ENCODE measurements at places on chromosomes 16 and 17.
A peak's percentile ranks its signal among the peaks of the same experiment; 100 is the strongest.

DNA sequence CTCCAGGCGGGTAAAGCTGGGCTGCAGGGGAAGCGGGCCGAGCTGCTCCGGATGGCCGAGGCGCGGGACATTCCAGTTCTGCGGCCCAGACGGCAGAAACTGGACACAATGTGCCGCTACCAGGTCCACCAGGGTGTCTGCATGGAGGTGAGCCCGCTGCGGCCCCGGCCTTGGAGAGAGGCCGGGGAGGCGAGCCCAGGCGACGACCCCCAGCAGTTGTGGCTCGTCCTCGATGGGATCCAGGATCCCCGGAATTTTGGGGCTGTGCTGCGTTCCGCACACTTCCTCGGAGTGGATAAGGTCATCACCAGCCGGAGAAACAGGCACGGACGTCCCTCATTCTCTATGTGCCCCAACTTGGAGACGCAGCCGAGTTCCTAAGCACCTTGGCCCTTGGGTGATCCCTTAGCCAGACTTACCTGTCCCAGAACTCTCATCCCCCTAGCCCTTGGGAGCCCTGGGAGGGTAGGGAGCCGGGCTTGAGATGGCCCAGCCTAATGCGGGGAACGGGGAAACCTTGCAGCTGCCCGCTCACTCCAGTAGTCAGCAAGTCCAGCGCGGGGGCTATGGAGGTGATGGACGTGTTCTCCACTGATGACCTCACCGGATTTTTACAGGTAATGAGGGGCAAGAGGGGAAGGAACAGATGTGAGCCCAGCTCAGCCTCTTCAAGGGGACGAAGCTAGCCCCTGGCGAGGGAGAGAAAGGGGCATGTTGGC, 806 bp downstream of the MRM1 start:
- peak; percentile 43 for DNase-seq

DNA sequence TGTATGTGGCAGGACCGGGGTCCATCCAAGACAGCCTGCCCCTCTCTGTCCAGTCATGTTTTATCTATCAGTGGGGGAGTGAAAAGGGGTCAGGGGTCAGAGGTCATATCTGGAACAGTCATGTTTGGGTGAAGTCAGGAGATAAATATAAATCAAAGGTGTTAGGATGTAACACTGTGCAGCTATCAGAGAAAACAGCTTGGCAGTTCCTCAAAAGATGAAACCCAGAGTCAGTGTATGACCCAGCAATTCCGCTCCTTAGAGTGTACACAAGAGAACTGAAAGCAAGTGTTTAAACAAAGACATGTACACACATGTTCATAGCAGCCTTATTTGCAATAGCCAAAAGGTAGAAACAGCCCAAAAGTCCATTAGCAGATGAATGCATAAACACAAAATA, 361.3 kb downstream of the FOXL1 start:
- no peak for DNase-seq

DNA sequence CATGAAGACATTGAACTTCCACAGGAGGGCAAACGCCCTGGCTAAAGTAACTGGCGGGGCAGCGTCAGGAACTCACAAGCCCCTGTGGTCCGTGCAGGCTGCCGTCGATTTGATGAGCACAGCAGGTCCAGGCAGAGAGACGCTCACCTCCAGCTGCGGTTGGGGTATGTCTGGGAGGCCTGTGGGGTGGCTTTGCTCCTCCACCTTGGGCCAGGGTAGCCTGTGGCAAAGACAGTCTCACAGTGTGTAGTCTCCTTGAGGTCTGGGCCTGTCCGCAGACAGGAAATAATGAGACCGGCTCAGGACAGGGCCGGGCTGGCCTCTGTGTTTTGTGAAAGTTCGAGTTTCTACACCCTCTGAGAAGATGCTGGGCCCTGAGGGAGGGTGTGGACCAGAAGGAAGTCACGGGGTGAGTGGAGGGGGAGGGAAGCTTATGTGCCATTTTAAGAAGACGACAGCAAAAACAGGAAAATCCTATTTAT, 103.3 kb downstream of the METRNL start:
- no peak for DNase-seq

DNA sequence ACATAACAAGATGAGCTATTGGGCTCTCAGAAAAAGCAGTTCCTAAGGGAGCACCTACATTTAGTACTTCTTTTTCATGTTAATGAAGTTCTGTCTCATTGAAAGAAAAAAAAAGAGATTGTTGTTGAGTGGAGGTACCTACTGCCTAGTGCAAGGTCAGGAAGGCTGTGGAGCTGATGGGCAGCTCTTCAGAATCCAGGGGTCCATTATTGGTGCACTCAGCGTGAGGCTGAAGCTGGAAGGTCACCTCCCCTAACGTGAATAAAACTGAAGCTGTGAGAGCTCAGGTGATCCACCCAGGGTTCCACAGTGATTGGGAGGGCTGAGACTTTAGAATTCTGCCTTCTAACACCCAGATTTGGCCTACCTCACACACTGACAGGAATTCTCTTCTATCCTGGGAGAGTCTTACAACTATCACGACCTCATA, 153.9 kb upstream of the TBX2 start:
- no peak for DNase-seq

- peak; percentile 91 for DNase-seq
Observed at GRCh38 chr17:82267575-82268379, 5.7 kb downstream of the CSNK1D start.

DNA sequence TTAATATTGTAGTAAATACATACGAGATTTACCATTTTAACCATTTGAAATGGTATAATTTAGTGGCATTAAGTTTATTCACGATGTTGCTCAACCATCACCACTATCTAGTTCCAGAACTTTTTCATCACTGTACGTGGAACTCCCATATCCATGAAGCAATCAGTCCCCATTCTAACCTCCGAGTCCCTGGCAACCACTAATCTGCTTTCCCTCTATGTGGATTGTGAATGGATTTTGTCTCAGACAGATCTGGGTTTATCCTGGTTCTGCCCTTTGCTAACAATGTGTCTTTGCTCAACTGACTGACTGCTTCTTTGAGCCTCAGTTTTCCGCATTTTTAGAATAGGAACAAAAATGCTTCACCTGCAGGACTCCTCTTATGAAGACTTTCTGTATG, 51.4 kb downstream of the TANGO6 start:
- no peak for DNase-seq

- no peak for DNase-seq
Observed at GRCh38 chr16:86122681-86123342, 223.8 kb downstream of the IRF8 start.

Measured in mucosa of descending colon (tissue), 3 donors.